ENCODE measurements at places on chromosomes 13 and 19.
A peak's percentile ranks its signal among the peaks of the same experiment; 100 is the strongest.

DNA sequence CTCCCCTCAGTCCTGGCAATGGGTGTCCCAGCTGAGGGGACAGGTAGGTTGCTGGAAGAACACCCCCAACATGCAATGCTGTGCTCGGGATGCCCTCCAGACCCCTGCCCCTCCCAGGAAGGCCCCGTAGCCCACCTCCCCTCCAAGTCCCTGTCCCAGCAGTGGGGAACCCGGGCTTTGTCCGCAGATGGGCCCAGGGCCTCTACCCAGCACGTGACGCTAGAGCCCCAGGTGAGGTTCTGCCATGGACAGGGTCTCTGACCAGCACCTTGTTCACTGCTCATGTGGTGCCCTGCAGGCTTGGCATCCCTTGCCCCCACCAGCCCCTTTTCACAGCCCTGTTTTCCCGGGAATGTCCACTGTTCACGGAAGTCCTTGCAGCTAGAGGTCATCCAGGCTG is 220.0 kb upstream of the SGCG start:
- DNase-seq = no peak

GRCh38 chr19:56905631-56906150 is 65.2 kb upstream of the PEG3 start:
- DNase-seq = no peak

GRCh38 chr13:37014609-37015008 is 14.0 kb downstream of the EXOSC8 start:
- no peak for DNase-seq

DNA sequence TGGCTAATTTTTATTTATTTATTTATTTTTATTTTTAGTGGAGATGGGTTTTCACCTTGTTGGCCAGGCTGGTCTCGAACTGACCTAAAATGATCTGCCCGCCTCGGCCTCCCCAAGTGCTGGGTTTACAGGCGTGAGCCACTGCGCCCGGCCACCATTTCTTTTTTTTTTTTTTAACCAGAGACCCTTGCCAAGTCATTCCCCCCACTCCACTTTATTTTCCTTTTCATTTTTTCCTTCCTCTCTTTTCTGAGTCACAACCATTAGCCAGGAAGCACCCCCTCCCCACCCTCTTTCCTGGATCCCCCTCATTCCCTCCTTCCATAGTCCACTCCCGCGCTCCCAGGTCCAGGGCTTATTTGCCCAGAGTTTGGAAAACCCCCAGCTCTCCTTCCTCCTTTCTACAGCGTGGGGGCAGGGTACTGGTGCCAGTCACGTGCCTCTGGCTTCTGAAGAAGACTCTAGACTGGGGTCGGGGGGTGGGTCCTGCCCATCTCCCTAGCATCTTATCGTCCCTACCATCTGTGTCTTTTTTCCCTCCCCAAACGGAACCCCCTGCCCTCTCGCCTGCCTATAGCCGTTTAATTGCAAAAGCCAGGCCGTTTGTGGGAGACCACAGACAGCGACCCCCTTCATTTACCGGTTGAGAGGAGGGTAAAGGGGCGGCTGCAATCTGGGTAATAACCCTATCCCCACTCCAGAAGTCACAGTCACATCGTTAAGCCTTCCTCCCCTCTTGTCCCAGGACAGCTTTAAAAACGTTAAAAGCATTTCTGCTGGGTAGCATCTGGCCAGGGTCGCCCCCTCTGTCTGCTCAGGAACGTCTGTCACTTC is 1.1 kb upstream of the CALR start:
- no peak for DNase-seq

DNA sequence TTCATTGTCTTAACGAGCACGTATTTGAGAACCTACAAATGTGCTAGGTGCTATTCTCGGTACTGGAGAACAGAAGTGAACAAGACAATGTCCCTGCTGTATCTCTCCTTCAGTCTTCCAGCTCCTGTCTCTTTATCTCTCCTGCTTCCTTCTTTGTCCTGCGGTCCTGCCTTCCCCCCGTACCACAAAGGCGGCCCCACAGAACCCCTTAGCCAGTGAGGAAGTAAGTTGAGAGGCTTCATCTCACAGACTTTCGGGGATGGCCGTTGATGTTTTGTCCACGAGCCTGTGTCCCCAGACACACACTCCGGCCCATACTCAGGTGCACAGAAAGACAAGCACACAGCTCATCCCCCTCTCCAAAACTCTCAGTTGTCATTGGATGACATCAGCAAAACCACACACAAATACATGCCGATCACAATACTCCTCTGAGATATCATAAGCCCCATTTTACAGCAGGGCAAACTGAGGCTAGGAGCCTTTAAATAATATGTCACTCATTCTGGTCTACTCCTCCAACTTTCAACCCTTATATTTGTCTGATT is 507 bp upstream of the SWSAP1 start:
- DNase-seq = no peak

- no peak for DNase-seq
Observed at GRCh38 chr13:27113436-27113835, 58.2 kb downstream of the USP12 start.

- DNase-seq = no peak
Observed at GRCh38 chr19:41792513-41793413, 3.6 kb upstream of the CEACAM3 start.

GRCh38 chr13:33448889-33449288 is 163.3 kb upstream of the STARD13 start:
- no peak for DNase-seq

DNA sequence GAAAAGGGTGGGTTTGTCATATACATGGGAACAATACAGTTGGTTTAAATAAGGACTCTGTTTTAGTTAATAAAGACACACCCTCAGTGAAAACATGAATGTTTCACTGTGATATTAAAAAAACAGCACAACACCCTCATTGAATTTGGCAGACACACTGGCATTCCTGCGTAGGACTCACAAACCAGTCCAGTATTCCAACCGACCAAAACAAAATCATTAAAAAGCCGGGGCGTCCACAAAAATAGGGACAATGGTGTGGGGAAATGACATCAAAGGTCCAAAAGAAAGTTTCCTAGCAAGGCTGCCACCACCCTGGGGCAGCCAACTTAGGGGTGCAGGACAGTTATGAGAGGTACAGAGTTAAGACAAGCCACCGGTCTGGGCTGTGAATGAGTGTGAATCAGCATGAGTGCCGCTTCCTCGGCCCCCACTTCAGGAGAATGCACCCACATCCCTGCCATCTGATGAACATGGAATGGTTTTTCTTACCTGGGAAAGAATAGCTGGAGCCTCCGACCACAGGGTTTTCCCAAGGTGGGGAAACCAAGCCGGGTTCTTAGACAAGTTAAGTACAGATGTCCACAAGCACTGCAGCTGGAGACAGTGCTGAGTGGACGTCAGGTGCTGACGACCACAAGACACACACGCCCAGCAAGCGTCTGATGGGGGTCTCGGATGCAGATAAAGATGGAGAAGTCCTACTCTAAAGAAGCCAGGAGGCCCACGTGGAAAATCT is 73.3 kb downstream of the KLF2 start:
- no peak for DNase-seq

DNA sequence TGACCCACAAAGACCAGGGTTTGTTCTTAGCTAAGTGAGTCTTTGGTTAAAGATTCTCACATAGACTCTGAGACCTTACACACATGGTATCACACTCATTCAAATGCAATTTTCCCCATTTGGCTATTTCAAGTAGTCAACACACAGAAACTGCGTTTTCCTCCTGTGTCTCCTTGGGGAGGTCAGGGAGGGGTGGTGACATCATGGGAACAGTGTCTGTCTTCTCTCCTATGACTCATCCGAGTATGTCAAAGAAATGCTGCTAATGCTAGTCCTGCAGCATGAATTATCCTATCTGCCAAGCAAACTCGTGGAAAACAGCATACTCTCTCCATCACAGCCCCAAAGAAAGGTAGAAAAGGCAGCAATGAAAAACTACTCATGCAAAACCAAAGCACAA is 100.2 kb downstream of the ENOX1 start:
- no peak for DNase-seq

- no peak for DNase-seq
Observed at GRCh38 chr19:38063928-38064327, 156.9 kb downstream of the SIPA1L3 start.

DNA sequence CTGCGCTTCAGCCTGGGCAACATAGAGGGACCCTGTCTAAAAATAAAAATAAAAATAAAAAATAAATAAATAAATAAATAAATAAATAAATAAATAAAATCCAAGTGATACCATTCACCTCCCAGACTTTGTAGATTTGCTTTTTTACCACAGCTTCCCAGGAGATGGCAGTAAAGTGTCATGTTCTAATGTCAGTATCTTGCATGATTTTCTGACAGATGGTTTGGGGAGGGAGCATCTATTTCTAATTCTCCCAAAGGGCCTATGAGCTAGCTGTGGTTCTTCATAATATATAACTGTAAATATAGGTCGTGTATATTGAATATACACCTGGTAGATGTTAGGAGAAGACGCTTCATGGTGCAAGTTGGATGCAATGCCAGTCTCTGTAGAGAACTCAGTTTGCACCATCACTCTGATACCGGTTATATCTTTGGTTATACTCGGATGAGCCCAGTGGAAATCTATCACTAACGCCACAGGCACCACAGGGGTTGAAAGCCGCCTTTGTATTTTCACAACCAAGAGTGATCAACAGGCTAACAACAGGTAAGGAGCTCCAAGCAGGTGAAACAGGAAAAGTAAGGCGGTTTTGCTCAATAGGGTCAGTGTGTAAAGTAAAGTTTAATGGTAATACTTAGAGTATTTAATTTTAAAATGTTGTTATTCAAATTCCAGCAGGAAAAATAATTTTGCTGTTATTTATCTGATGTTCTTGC is 13.9 kb downstream of the APLP1 start:
- peak; percentile 42 for DNase-seq

GRCh38 chr13:99003851-99004471 is 26.1 kb upstream of the DOCK9 start:
- no peak for DNase-seq

- DNase-seq = no peak
Observed at GRCh38 chr19:5425260-5425659, 30.0 kb upstream of the ZNRF4 start.

- DNase-seq = no peak
Observed at GRCh38 chr19:31113293-31113692, 235.9 kb downstream of the TSHZ3 start.

DNA sequence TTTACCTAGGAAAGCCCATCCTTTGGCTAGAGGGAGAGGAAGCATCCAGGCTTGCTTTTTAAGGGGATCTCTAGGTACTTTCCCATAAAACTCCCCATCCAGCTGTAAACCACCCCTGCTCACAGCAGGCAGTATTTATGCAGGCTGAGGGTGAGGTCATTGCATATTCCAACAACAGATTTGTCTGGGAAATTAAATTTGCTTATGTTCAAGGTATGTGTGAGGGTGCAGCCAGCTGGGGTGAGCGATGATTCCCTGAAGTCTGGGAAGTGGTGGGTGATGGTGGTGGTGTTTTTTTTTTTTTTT is 96.3 kb upstream of the C1QTNF9B start:
- DNase-seq = no peak

DNA sequence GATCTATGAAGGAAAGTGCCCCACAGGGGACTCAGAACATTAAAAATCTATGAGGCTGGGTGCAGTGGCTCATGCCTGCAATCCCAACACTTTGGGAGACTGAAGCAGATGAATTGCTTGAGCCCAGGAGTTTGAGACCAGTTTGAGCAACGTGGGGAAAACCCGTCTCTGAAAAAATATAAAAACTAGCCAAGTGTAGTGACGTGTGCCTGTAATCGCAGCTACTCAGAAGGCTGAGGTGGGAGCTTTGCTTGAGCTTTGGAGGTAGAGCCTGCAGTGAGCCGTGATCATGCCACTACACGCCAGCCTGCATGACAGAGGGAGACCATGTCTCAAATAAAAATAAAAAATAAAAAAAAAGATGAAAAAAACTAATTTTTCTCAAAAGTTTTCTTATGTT is 1070.6 kb downstream of the PCDH9 start:
- no peak for DNase-seq

GRCh38 chr19:17536955-17537354 is 18.5 kb upstream of the COLGALT1 start:
- DNase-seq = no peak

DNA sequence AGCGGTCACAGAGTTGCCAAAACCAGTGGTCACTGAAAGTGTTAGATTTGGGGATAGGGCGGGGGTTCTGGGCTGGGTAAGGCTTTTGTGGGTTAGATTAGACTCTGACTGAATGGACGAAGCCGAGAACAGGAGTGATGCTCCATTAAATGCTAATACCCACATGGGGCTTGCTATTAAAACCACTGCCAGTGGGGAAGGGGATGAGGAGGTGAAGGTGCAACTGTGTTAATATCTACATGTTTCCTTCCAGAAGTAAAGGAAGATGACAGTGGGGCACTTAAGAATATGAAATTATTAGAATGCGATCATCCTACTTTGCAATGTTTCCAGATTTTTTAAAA is 573 bp upstream of the ZNF614 start:
- DNase-seq = no peak

GRCh38 chr13:101565317-101565716 is 112.8 kb downstream of the ITGBL1 start:
- DNase-seq = no peak

DNA sequence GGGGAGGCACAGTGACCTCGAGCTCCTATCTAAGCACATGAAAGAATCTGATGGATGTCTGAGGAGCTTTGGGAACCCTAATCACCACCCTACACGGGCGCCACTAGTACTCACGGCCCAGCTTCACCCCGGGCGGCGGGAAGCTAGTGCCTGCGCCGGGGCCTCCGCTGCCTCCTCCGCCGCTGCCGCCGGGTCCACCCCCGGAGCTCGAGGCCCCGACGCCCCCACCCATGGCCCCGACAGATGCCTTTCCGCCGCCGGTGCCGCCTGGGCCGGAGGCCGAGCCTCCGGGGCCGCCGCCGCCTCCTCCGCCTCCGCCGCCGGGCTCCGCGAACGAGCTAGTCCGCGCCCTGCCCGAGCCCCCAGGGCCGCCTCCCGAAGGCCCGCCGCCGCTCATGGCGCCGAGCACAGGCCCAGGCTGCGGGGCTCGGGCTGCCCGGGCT is 312 bp downstream of the GSK3A start:
- DNase-seq = no peak

- DNase-seq = no peak
Observed at GRCh38 chr13:20090349-20090748, 70.5 kb downstream of the GJA3 start.
